ENCODE measurements at places on chromosomes 16 and 17. TPM values are rescaled to one million over a fixed set of nuclear protein-coding genes. Genes with fewer than 3 reads are reported as not detected.

Gene STX1B
- total RNA-seq: 1.2 TPM

Gene POLG2
- 8.0 TPM for total RNA-seq

Gene CCL3
- 0.92 TPM for total RNA-seq

DNA sequence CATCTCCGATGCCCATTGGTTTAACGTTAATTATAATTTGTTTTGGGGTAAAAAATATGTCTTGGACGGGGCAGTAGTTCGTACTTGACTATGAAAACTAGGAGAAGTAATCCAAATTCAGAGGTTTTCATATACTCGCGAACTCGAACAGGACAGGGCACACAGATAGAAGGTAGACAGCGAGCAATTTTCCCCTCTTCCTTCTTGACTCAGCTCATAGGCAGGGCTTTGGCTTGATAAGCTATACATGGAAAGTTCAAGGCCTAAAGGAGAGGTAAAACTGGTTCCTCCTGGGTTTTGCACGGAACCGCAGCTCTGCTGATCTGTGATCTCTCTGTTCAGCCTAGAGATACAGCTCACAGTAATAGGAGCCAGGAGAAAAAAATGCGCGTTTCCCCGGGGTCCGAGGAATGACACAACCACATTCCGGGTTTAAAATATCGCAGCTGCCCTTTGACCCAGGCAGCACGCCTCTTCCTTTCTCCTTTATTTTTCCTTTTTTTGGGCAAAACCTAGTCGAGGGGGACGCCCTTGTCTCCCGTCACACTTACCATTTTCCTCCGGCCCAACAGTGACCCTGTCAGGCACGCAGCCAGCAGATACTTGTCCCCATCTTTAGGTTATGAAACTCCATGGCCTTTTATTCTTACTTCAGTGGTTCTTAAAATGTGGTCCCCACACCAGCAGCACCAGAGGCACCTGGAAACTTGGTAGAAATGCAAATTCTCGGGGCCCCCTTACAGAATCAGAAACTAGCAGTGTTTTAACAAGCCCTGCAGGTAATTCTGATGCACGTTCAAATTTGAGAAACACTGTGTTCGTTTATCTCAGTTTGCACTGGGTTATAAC, 1.7 kb upstream of the LASP1 start:
- H3K4me3 ChIP-seq: peak overlapping the region; percentile 76
- peak overlapping the region; percentile 95 for H3K27ac ChIP-seq
- peaks cover 17% of the 10 kb centered on the region for H3K4me1 ChIP-seq

GRCh38 chr16:50719401-50720337, 22.2 kb upstream of the CYLD start:
- no peaks in the 10 kb centered on the region for H3K4me1 ChIP-seq
- H3K27me3 ChIP-seq: no peaks in the 10 kb centered on the region
- DNase-seq: no peak
- H3K4me3 ChIP-seq: no peak overlapping the region
- no peak overlapping the region for H3K27ac ChIP-seq

GRCh38 chr16:51095084-51095881, 55.8 kb downstream of the SALL1 start:
- DNase-seq: no peak
- H3K4me1 ChIP-seq: peaks cover 20% of the 10 kb centered on the region
- H3K36me3 ChIP-seq: no peaks in the 10 kb centered on the region
- no peaks in the 10 kb centered on the region for H3K27me3 ChIP-seq

GRCh38 chr17:335691-336090, 16.9 kb downstream of the RPH3AL start:
- H3K27me3 ChIP-seq: no peaks in the 10 kb centered on the region
- peak overlapping the region; percentile 32 for H3K27ac ChIP-seq
- H3K36me3 ChIP-seq: no peaks in the 10 kb centered on the region
- H3K4me1 ChIP-seq: peaks cover 34% of the 10 kb centered on the region

- no peak overlapping the region for H3K4me3 ChIP-seq
- DNase-seq: no peak
- no peaks in the 10 kb centered on the region for H3K4me1 ChIP-seq
These were observed 24.1 kb downstream of the C16orf96 start for GRCh38 chr16:4580250-4580649.

DNA sequence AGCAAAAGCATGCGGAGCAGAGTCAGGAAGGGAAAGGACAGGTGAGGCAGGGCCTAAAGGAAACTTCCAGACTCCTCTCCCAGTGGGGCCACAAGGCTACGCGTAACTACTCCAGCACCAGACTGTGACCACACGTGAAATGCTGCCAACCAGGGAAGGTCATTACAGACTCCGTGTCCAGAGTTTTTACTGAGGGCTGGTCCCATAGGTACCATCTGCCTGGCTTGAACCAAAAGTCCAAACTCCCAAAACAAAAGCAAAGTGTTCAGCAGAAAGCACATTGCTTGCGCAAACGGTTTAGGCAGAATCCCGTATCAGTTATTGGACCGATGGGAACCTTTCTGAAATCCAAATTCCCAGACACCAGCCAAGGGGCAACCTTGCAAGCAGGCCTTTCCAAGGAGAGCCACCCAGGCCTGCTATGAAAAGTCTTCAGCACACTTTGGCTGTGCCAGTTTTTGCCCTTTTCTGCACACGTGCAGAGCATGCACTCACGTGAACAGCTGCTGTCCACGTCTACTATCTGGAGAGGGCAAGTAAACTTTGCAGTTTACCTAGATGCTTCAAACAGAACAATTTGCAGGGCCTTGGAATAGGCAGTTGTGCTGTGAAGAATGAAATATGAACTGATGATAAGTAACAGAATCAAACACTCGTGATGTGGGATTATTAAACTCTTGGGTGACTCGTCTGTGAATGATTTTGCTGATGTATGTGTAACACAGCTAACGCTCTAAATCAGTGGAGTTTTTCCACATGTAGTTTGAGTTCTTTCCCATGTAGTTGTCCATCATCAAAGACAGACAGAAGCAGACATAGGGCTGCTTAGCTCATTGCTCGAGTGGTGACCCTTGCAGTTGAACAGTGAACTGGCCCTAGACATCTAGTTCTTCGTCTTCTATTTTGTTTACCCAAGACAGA, 58.1 kb upstream of the CRISPLD2 start:
- H3K36me3 ChIP-seq: peaks cover 24% of the 10 kb centered on the region
- H3K4me3 ChIP-seq: no peak overlapping the region
- no peak for DNase-seq
- no peaks in the 10 kb centered on the region for H3K27me3 ChIP-seq
- H3K4me1 ChIP-seq: no peaks in the 10 kb centered on the region

DNA sequence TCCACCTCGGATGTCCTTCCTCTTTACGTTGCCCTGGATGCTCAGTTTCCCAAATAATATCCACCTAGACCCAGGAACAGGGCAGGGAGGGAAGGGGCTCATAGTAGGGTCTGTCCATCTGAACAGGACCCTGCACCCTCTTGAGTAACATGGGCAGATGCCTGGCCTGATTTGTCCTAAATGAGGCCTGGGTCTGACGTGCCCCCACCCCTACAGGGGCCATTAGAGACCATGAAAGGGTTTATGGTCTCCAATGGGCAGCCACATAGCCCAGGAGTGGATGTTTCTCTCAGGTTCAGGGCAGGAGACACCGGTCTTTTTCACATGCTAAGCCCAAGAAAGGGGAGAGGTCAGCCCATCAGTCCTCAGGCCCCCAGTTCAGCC, 6.8 kb downstream of the CACNG1 start:
- H3K4me1 ChIP-seq: no peaks in the 10 kb centered on the region
- no peaks in the 10 kb centered on the region for H3K36me3 ChIP-seq
- no peaks in the 10 kb centered on the region for H3K27me3 ChIP-seq
- DNase-seq: no peak
- H3K4me3 ChIP-seq: no peak overlapping the region

DNA sequence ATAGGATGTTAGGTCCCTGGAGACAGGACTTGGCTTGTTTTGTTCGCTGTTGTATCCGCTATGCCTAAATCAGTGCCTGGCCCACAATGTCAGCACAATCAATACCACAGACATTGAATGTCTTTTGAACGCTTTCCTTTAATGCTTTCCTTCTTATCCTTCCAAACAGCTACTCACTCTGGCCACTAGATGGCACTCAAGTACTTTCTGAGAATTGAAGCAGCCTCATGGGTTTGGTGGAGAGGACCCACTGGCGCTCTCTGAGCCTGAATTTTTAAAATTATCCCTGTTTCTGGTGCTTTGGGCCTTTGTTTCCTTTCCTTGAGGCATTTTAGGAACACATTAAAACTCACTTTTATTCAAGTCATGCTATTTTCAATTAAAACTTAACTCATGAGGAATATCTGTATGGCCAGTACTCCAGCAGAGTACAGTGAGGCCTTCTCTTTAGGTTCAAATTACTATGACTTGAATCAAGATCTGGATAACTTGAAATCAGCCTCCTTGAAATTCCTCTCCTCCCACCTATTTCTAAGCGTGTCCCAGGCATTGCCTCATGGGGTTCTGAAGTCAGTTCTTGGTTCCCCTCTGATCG, 3.2 kb upstream of the NLRP1 start:
- H3K27me3 ChIP-seq: no peaks in the 10 kb centered on the region
- DNase-seq: no peak
- H3K4me3 ChIP-seq: no peak overlapping the region
- H3K4me1 ChIP-seq: no peaks in the 10 kb centered on the region
- H3K36me3 ChIP-seq: no peaks in the 10 kb centered on the region

GRCh38 chr16:8936421-8936820, 27.3 kb downstream of the USP7 start:
- no peaks in the 10 kb centered on the region for H3K36me3 ChIP-seq
- no peak overlapping the region for H3K4me3 ChIP-seq
- DNase-seq: no peak

- H3K27ac ChIP-seq: peak overlapping the region; percentile 82
- H3K4me1 ChIP-seq: peaks cover 31% of the 10 kb centered on the region
- H3K27me3 ChIP-seq: no peaks in the 10 kb centered on the region
These were observed 32.5 kb downstream of the TPSG1 start for GRCh38 chr16:1192384-1193073.

GRCh38 chr17:43515656-43516055, 30.5 kb downstream of the ETV4 start:
- no peaks in the 10 kb centered on the region for H3K4me1 ChIP-seq
- no peaks in the 10 kb centered on the region for H3K27me3 ChIP-seq
- peaks cover 65% of the 10 kb centered on the region for H3K36me3 ChIP-seq
- H3K4me3 ChIP-seq: no peak overlapping the region
- no peak for DNase-seq

DNA sequence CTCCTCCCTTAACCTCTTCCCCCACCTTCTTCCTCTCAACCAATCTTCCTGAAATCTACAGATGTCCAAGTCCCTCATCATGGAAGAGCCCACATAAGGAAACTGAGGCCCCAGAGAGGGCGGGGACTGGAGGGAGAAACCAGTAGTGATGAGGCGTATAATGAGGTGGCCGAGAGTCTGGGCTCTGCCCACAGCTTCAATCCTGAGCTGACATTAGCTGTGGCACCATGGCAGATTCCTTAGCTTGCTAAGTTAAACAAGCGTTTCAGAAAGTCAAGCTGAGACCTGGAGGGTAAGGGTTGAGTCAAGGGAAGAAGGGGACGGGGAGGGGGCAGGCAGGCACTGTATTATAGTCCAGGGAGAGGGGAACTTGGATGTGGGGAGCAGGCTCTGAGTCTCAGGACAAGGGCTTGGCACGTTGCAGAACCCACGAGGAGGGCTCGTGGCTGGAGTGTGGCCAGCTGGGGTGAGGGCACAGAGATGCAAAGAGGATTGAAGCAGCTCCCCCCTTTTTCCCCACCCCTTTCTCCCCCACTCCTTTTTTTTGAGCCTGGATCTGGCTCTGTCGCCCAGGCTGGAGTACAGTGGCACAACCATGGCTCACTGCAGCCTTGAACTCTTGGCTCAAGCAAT, 13.3 kb downstream of the ARHGAP23 start:
- no peak overlapping the region for H3K27ac ChIP-seq
- H3K36me3 ChIP-seq: no peaks in the 10 kb centered on the region
- H3K4me1 ChIP-seq: no peaks in the 10 kb centered on the region
- H3K27me3 ChIP-seq: no peaks in the 10 kb centered on the region
- no peak for DNase-seq
- no peak overlapping the region for H3K4me3 ChIP-seq

- H3K27ac ChIP-seq: no peak overlapping the region
- no peak for DNase-seq
- H3K4me1 ChIP-seq: no peaks in the 10 kb centered on the region
- H3K27me3 ChIP-seq: no peaks in the 10 kb centered on the region
- no peaks in the 10 kb centered on the region for H3K36me3 ChIP-seq
These were observed 76.5 kb downstream of the NETO2 start for GRCh38 chr16:47067203-47067602.

DNA sequence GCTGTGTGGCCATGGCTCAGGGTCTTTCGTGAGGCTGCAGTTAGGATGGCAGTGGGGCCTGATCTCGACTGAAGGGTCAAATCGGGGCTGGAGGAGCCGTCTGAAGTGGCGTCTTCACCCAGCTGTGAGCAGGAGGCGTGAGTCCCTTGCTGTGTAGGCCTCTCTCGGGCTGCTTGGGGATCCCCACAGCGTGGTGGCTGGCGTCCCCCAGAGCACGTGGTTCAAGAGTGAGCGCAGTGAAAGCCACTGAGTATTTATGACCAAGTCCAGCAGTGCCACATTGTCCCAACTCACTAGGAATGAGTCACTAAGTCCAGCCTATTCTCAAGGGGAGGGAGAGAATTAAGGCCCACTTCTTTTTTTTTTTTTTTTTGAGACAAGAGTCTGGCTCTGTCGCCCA, 11.7 kb upstream of the TCF25 start:
- H3K27me3 ChIP-seq: no peaks in the 10 kb centered on the region
- DNase-seq: no peak
- no peak overlapping the region for H3K27ac ChIP-seq
- no peaks in the 10 kb centered on the region for H3K36me3 ChIP-seq

DNA sequence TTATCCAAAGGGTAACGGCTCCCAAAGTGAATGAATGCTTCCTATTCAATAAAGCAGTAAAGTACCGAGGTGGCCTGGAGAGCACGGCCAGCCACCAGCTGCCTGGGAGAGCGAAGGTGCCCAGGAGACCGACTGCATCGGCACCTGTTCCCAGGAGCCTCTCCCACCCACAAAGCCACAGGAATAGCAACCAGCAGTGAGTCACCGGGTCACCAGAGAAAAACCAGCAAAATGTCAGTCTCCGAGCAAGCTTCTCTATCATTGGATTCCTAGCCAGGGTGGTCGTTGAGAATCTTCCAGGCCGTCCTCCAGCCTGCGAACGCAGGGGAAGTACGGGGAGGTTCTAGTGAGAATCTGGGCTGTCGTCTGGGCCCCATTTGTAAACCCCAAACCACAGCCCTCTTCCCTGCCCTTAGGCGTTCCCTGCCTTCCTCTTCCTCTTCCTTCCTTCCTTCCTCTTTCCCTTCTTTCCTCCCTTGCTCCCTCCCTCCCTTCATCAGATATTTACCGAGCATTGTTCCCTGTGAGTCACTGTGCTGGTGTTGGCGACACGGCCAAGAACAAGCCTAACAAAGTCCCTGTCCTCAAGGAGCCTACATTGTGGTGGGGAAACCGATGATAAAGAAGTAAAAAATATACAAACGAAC, 114.6 kb downstream of the SLC39A11 start:
- no peaks in the 10 kb centered on the region for H3K36me3 ChIP-seq
- no peak for DNase-seq
- no peaks in the 10 kb centered on the region for H3K27me3 ChIP-seq
- peaks cover 14% of the 10 kb centered on the region for H3K4me1 ChIP-seq

All from liver (tissue), 10 donors.